Activated T-helper 17 cell treated with anti-CD3 and anti-CD28 coated beads, Interleukin-2, amount 50 U/mL, for 72 hours (primary cell): ENCODE measurements at places on chromosomes 1 and 21. TPM values are rescaled to one million over a fixed set of nuclear protein-coding genes. Genes with fewer than 3 reads are reported as not detected.
A peak's percentile ranks its signal among the peaks of the same experiment; 100 is the strongest.

GNG4 gene
- total RNA-seq = 2.1 TPM

GRCh38 chr1:201566933-201567801, 28.2 kb downstream of the NAV1 start:
- H3K27ac ChIP-seq = no peak overlapping the region
- H3K36me3 ChIP-seq = no peaks in the 10 kb centered on the region
- no peaks in the 10 kb centered on the region for H3K27me3 ChIP-seq
- ATAC-seq = no peak

DNA sequence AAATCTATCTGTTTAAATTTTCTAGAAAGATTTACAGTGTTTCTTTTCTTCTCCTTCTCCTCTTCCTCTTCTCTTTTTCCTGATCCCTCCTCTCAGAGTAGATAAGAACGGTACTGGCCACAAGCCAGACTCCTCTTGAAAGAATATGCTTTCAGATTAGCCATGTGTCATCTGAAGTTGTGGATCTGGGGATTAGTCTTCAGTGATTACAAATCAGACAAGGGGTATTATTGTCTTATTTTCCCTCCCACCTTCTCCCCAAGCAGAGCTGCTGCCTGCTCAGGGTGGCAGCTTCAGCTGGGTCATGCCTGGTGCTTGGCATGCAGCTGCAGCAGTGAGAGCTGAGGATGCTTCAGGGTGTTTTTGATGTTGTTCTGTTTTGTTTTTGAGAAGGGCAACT, 42.7 kb downstream of the SGIP1 start:
- peaks cover 22% of the 10 kb centered on the region for H3K27me3 ChIP-seq
- H3K4me1 ChIP-seq = no peaks in the 10 kb centered on the region
- H3K27ac ChIP-seq = no peak overlapping the region
- no peak for ATAC-seq

- ATAC-seq = no peak
- H3K4me3 ChIP-seq = no peak overlapping the region
- no peak overlapping the region for H3K27ac ChIP-seq
- H3K36me3 ChIP-seq = peaks cover 6% of the 10 kb centered on the region
- H3K27me3 ChIP-seq = no peaks in the 10 kb centered on the region
Observed at GRCh38 chr1:247172996-247173395, 1.2 kb upstream of the ZNF124 start.

- no peak for ATAC-seq
- H3K36me3 ChIP-seq = no peaks in the 10 kb centered on the region
- H3K4me3 ChIP-seq = peak overlapping the region; percentile 41
- no peak overlapping the region for H3K27ac ChIP-seq
- H3K27me3 ChIP-seq = no peaks in the 10 kb centered on the region
- peaks cover 11% of the 10 kb centered on the region for H3K4me1 ChIP-seq
Observed at GRCh38 chr1:28666806-28667205, 1.8 kb upstream of the GMEB1 start.

PLA2G2F gene
- not detected for total RNA-seq

CA6 gene
- total RNA-seq = 2.2 TPM

DNA sequence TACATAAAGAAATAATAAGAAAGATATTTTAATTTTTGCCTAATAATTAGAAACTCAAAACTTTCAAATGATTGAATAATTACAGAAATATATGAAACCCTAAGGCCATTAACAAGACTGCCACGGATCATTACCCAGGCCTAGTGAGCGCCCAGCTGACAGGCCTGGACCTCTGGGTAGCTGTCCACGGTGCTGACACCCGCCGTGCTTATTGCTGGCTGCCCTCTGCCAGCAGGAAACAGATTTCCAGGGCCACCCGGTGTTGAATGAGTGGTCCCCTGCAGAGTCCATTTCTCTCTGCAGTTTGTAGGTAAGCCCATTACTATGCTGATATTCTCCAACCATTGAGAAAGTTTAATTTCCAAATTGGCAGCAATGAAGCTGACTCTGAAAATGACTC, 254.4 kb upstream of the GJB5 start:
- H3K36me3 ChIP-seq = no peaks in the 10 kb centered on the region
- no peak overlapping the region for H3K27ac ChIP-seq
- H3K4me3 ChIP-seq = no peak overlapping the region
- H3K27me3 ChIP-seq = peaks cover 11% of the 10 kb centered on the region
- no peak for ATAC-seq

- peaks cover 4% of the 10 kb centered on the region for H3K27me3 ChIP-seq
- no peak within 1 kb of the TSS for H3K4me3 ChIP-seq
- no peaks in the 10 kb centered on the region for H3K36me3 ChIP-seq
- no peak for ATAC-seq
- peaks cover 9% of the 10 kb centered on the region for H3K4me1 ChIP-seq
- H3K27ac ChIP-seq = peak within 1 kb of the TSS; percentile 49
Observed at GRCh38 chr1:159802111-159802510, at the start of gene FCRL6. FCRL6 (plus strand) TSS chr1:159802360; CDS start chr1:159802425, 65 bp downstream.

GRCh38 chr1:155086856-155087535, 8.4 kb downstream of the EFNA3 start:
- peaks cover 12% of the 10 kb centered on the region for H3K27me3 ChIP-seq
- H3K36me3 ChIP-seq = peaks cover 12% of the 10 kb centered on the region
- no peak for ATAC-seq
- H3K27ac ChIP-seq = no peak overlapping the region
